ENCODE measurements at places on chromosomes 2 and 18.

GRCh38 chr2:206971805-206972204 lies 32.5 kb downstream of the CPO start:
- no peak for DNase-seq

GRCh38 chr2:237116431-237116830 lies 30.7 kb downstream of the COPS8 start:
- DNase-seq = no peak

DNA sequence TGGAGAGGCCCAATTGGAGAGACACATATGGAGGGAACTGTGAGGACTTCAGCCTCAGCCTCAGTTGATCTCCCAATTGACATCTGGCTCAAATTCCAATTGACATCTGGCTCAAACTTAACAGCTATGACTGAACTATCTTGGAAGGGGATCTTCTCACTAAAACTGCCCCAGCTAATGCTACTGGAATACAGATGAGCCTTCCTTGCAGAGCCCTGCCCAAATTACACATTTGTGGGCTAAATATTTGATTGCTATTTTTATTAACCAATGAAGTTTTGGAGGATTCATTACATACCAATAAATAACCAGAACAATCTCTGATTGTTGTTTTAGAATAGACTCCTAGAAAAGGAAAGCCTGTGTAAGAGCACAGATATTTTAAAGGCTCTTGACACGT lies 189.0 kb upstream of the THUMPD2 start:
- DNase-seq = no peak

GRCh38 chr2:120429586-120430500 lies 83.9 kb downstream of the INHBB start:
- DNase-seq = no peak

DNA sequence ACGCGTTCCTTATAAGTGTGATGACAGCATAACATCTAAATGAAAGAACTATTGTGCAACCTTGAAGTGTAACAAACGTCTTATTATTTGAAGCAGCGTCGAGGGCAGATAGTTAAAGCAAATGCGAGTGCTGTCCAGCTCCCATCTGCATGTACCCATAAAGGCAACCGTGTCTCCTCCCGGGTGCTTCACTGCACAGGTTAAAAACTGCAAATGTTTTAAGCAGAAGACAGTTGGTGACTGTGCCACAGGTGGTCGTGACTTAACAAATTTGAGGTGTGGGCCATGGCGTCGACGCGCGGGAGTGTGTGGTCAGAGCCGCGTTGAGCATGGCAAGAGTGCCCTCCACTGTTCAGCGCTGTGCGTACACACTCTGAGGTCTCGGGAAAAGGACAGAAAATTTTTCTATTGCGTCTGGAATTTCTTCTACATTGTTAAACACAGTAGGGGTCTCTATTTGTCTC lies 6.4 kb downstream of the SALL3 start:
- no peak for DNase-seq

DNA sequence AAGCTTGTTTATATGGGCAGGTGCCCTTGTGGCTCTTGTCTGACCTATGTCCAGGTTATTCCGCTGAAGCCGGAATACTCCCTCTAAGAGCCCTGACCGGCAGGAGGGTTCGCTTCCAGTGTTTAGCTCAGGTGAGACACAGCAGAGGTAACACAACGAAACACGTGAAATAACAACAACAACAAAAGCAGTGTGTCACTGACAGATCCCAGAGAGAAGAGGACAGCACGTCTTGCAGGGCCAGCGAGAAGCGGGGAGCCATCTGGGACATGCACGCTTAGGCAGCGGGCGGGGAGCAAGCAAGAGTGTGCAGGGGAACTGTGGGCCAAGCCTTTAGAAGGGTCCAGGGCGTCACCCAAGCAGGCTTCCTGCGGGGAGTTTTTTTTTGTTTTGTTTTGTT lies 17.1 kb upstream of the ZDBF2 start:
- no peak for DNase-seq

GRCh38 chr2:141595316-141595920 lies 535.4 kb downstream of the LRP1B start:
- DNase-seq = no peak

GRCh38 chr2:56008661-56009431 lies 85.3 kb upstream of the EFEMP1 start:
- DNase-seq = no peak

GRCh38 chr2:12587729-12588522 lies 128.8 kb upstream of the TRIB2 start:
- no peak for DNase-seq

DNA sequence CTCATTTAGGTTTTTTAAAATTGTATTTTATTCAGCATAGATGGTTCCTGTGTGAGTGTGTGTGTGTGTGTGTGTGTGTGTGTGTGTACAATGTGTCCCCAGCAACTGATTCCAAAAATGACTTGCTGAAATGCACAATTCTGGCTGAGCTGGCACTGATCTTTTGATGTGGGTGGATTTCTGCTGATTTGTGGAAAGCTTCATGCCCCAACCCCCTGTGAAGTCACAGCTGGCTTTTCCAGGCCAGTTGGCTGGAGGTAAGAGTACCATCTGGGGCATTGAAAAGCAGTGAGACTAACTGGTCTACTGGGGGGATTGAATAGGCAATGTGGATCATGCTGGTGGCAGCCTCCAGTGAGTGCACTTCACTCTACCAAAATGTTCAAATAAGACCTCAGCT lies 187.2 kb downstream of the LRRTM1 start:
- DNase-seq = no peak

GRCh38 chr18:48799724-48800315 lies 150.9 kb downstream of the SMAD7 start:
- DNase-seq = no peak

GRCh38 chr2:233418761-233419546 lies 64.7 kb downstream of the DGKD start:
- peak; percentile 54 for DNase-seq

DNA sequence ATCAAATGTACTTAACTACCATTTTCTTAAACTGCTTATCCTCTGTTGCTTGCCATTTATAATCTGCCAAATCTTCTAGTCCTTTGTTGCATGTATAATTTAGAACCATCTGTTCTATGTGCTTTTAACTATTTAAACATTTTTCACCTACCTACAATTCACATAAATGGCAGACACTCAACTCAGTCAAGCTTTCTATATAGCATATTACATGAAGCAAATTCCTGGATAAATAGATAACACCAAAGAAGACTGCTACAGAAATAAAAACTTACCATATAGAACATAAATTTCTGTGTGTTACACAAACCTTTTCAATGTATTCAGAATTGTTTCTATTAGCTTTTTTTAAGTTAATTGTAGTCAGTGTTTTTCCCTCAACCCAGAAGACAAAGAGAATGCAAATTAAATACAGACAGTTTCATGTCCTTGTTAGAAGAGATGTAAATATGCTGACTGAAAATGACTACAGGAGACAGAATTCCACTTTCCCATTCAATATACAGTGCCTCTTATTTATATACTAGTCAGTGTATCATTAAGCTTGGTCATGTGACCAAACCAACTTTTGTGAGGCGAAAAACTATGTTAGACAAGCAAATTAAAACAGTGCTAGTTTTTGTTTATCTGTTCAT lies 2.6 kb downstream of the BAZ2B start:
- DNase-seq = no peak

- DNase-seq = no peak
Measured at GRCh38 chr2:164560902-164561301, 60.4 kb downstream of the GRB14 start.

GRCh38 chr2:53969285-53969967 lies 1.4 kb downstream of the PSME4 start:
- no peak for DNase-seq

DNA sequence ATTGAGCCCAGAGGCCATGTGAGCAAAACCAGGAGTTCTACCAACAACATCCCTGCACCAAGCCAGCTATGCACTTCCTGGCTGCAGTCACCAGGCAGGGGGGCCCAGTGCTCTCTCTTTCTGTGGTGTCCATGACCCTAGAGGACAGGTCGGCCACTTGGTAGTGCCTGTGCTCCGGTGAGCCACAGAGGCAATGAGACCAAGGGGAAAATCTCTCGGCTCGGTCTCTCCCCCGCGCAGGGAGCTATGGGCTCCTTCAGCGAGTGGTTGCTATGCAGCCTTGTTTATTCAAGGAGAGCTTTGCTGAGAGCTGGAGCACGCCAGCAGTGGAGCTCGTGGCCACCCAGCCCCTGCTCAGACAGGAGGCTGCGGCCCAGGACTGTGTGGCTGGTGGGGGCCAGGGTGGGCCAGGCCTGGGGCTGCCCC lies at the start of gene TOGARAM2:
TOGARAM2 (plus strand) TSS at position 283 of the 426 bp plus-strand sequence. CDS start 13,537 bp downstream, outside the sequence.
- DNase-seq = no peak

- DNase-seq = no peak
Measured at GRCh38 chr2:54545702-54546450, 89.7 kb downstream of the SPTBN1 start.

DNA sequence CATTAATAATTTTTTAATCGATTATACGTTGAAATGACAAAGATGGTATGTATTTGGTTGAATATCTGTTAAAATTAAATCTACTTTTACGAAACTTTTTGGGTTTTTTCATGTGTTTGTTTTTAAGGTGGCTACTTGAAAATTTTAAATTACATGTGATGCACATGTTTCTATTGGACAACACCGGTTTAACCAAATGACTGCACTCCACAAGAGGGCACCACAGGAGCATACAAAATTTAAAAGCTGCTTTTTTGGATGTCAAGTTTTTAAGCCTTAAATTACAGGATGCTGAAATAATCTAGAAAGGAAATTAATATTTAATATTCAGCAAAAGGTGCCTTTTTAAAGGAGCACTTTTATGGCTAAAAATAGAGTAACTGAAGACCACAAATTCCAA lies 98.7 kb downstream of the ACVR1 start:
- no peak for DNase-seq

DNA sequence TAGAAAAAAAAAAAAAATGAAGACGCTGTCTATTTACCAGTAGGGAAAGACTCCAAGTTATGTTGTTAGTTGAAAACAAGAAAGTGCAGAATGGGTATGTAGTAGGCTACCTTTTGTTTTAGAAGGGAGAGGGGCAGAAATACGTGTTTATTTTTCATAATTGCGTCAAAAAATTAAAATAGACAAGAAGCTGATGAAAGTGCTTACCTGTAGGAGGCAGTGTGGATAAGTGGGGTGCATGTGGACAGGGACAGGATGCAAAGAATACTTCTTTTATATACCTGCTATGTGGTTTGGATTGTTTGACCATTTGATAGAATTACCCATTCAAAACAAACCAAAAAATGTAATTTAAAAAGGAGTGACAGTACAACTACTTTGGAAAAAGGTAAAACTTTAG lies 3.0 kb upstream of the GCG start:
- no peak for DNase-seq

DNA sequence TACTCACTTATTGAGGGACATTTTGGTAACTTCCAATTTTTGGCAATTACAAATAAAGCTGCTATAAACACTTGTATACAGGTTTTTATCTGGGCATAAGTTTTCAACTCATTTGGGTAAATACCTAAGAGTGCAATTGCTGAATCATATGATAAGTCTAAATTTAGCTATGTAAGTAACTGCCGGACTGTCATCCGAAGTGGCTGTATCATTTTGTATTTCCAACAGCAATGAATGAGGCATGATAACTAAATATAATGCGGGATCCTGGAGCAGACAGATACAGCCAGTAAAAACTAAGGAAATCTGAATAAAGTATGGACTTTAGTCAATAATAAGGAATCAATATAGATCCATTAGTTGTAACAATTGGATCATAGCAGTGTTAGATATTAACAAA lies 156.5 kb upstream of the RMP24 start:
- DNase-seq = no peak

GRCh38 chr18:51006948-51007789 lies 22.8 kb upstream of the SMAD4 start:
- no peak for DNase-seq

- DNase-seq = no peak
Measured at GRCh38 chr2:44880125-44880483, 61.4 kb upstream of the SIX3 start.

DNA sequence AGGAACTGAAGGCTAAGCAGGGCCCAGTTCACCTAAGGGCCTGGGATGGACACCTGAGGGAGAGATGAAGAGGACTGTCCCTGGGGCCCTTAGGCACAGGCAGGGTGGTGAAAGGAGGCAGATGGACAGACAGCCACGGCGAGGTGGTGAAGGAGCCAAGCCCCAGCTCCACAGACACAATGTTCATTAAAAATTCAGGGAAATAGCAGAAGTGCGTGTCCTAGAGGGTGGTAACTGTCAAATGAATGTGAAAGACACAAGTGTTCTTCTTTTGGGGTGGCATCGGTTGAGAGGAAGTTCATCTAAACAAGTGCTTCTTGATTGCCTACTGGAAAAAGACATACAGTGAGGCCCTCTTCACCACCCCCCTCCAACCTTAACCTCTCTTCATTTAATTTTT lies 76.2 kb upstream of the SIX2 start:
- DNase-seq = no peak

DNA sequence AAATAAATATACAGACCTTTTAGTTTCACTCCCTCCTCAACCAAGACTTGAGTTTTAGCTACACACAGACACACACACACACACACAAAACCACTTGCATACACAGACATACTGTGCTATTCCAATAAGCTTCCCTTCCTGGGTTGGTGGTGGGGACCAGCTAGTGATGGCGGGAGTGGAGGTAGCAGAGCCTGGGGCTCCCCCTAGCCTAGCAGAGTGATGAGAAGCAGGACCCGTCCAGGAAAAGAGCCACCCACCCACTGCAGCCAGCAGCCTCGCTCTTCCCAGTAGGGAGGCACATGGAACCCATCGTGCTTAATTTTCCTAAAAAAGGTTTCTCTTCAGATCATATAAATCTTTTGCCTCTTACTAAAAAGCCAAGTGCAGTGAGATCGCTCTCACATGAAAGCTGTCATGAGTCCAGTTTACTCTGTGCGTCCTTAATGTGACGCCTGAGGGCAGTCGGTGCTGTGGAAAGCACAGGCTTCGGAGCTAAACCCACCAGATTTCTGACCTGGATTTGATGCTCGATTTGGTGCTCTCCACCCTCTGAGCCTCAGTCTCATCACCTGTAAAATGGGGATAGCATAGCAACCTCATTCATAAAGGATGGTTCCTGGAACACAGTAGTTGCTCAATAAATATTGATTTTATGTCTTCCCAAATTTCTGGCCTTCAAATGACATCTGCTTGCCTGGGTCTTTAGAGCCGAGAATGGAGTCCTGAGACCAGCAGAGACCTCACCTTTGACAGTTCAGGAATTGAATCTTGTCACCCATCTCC lies 60.1 kb upstream of the YWHAQ start:
- no peak for DNase-seq

GRCh38 chr2:143907801-143908200 lies 612.1 kb downstream of the ZEB2 start:
- no peak for DNase-seq

- no peak for DNase-seq
Measured at GRCh38 chr18:10476338-10476791, 21.9 kb downstream of the APCDD1 start.

DNA sequence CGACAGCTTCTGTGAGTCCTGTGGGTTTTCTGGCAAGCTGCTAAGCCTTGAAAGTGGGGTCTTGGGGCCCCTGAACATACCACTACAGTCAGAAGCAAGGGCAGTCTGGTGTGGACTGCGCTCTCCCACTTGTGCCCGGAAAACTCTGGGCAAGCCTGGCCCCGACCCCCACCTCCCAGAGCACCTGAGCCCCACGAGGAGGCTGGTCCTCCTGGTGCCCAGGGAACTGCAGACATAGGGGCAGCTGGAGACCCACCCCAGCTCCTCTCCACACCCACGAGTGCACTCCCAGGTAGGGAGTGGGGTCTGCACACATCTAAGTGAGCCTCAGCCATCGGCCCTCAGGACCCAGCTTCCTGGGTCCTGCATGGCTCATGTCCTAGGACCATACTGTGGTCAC lies 16.2 kb upstream of the GPC1 start:
- no peak for DNase-seq

Measured in T-helper 22 cell (primary cell).